Peyer's patch (tissue), 4 donors: ENCODE measurements at places on chromosomes 2 and 18. TPM values are rescaled to one million over a fixed set of nuclear protein-coding genes. Genes with fewer than 3 reads are reported as not detected.

GRCh38 chr2:200661477-200661876 lies 75.7 kb downstream of the AOX1 start:
- no peak for DNase-seq

DNA sequence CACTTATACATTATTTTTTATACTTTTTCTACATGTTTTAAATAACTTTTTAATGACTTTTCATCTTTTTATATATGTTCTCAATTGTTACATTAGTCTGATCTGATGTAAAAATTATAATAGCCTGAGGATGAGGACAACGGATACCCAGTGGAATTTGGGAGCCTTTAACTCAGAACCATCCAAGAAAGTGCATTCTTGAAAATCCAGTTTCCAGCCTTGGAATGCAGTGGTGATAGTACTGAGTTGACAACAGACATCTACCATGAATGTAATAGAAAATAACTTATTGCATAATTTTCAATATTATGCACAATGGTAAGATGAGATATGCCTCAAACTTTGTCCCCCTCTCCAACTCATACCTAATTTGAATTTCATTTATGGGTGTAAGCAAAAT lies 120.7 kb upstream of the ZC3H15 start:
- no peak for DNase-seq

DNA sequence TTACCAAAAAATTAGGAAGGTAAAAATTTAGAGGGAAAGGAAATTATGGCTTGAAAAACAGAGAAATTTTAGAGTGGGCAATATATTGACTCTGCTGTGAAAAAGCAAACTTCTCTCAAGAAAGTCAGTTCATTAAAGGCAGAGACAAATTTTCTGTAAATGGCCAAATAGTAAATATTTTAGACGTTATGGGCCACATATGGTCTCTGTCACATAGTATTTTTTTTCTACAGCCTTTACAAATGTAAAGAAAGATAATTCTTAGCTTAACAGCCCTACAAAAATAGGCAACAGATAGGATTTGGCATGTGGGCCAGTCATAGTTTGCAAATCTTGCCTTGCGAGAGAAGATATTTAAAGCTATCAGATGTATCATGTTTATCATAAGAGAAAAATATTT lies 1750.4 kb downstream of the SUCLG1 start:
- no peak for DNase-seq

- no peak for DNase-seq
These were observed 33.9 kb downstream of the MAP3K20 start for GRCh38 chr2:173109253-173110188.

DNA sequence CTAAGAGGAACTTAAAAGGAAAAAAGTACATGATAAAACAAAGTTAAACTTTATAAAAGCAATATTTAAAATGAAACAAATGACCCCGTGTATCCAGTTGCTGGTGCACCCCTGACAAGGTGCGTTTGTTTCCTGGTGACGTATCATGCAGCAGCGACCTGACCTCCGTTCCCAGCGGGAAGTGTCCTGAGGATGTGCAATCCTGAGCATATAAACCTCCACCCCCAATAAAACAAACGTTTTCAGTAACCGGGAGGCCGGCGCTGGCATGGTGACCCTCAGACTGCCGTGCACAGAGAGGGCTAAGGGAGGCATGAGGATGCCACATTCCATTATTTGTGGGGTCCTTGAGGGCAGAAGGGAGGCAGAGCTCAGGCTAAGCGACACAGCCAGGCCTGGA lies 14.8 kb downstream of the SLC66A2 start:
- DNase-seq: no peak

GRCh38 chr18:55034742-55035141 lies 75.5 kb upstream of the CCDC68 start:
- DNase-seq: no peak

GRCh38 chr2:233081232-233081730 lies 21.1 kb downstream of the INPP5D start:
- no peak for DNase-seq

GRCh38 chr2:24024996-24025663 lies 15.2 kb downstream of the MFSD2B start:
- DNase-seq: no peak

DNA sequence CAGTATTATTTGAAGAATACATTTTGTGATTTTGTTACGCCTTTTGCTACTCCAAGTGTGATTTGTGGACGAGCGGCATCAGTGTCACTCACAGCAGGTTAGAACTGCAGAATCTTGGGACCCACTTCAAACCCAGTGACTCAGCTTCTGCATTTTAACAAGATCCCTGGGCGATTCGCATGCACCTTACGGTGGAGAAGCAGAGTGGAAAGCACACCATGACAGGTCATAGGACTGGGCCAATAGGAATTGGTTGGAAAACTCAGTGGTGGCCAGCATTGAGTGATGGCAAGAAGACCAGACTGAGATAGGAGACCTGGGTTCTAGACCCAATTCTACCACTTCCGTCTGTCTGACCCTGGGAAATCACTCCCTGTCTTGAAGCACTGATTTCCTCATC lies 26.3 kb downstream of the CTLA4 start:
- DNase-seq: no peak

- no peak for DNase-seq
These were observed 9.9 kb downstream of the ACVR1 start for GRCh38 chr2:157866202-157866601.

- DNase-seq: no peak
These were observed 698.5 kb downstream of the NR4A2 start for GRCh38 chr2:155633887-155634570.

GRCh38 chr2:57602733-57603132 lies 443.9 kb upstream of the VRK2 start:
- no peak for DNase-seq

GRCh38 chr18:78422336-78422735 lies 557.3 kb upstream of the SALL3 start:
- DNase-seq: no peak

- DNase-seq: no peak
These were observed 166.1 kb upstream of the ZNF521 start for GRCh38 chr18:25517881-25518715.

DNA sequence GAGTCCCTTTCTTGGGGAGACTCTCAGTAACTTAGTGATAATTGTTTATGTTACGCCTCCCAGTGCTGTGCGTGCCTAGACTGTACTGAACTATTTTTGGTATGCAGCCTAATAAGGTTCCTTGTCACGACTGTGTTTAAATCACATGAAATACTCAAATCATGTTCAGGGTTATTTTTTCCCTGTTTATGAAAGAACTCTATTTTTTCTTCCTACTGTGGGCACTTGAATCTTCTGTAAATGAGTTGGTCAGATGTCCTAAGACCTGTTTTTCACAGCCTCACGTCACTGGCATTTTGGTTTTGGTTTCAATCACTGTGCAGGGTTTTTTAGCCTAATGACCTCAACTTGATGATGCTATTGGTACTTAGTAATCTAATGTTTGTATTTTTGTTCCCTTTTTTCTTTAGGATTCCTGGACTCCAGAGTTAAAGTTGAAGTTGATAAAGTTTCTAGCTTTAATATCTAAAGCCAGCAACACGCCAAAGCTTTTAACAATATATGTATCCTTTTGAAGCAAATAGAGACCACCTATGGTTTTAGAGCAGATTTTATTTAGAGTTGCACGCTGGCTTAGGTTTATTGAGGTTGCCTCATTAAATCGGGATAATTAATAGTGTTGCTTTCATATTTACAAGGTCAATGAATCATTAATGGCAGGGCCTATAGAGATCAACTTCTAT lies 24.0 kb downstream of the ARMC9 start:
- DNase-seq: no peak

DNA sequence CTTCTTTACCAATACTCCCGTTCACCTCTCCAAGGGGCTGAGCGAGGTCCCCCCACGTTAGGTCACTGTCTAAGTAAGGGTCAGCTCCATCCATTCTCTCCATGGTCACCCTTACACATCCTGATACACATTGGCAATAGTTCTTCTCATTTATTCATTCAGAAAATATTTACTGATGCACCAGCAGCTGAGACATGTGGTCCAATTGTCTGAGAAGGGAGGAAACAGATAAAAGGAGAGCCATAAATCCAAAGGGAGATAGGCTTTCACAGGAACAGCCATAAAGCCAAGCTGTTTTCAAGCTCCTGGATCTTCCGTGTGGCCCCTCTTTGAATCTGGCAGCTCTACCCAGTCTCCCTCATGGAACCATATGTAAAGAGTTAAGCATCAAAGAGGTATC lies 121.2 kb downstream of the TXNL1 start:
- no peak for DNase-seq

- no peak for DNase-seq
These were observed 72.4 kb upstream of the CCDC150 start for GRCh38 chr2:196566961-196567666.

DNA sequence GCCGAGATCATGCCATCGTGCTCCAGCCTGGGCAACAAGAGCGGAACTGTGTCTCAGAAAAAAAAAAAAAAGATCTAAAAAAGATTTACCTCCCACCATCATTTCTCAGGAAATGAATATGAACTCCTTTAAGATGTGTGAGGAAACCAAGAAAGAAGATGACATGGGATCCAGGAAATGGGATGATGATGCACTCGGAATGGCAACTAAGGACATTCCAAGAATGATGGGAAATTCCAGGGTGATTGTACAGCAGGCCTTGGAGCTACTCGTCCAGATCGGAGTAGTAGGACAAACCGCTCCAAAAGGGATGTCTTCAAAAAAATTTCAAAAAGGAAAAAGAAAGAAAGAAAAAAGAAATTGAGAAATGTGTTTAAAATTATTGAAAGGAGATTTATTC lies 84.9 kb upstream of the PMAIP1 start:
- no peak for DNase-seq

DNA sequence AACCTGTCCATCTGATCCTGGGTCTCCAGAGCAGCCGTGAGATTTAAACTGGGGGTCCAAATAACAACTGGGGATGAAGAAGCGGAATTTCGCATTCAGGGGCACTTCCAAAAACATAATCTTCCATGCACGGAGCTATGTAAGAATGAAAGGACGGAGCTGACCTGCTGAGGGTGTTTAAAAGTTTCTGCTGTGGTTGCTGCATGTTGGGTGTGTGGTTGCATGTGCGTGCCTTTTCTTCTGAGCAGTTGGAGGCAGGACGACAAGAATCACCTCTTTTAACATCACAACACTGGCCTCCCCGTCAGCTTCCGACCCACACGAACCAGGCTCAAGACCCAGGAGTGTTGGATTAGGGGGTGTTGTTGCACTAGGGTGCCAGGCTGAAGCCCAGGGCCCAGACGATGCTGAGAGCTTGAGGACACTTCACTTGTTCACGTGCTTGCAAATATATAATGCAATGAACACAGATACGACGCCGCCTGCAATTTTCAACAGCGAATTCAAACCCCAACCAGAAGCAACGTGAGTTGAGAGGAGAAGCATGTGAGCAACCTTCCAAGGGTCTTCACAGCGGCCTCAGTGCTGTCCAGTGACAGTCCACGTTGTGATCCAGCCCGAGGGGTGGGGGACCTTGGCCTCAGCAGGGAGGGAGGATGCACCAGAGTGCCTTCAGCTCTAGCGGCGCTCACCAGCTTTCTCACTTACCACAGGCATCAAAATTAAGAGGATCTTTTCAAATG lies 76.0 kb upstream of the SALL3 start:
- no peak for DNase-seq

- no peak for DNase-seq
These were observed 133.5 kb upstream of the HAAO start for GRCh38 chr2:42925742-42926433.

DNA sequence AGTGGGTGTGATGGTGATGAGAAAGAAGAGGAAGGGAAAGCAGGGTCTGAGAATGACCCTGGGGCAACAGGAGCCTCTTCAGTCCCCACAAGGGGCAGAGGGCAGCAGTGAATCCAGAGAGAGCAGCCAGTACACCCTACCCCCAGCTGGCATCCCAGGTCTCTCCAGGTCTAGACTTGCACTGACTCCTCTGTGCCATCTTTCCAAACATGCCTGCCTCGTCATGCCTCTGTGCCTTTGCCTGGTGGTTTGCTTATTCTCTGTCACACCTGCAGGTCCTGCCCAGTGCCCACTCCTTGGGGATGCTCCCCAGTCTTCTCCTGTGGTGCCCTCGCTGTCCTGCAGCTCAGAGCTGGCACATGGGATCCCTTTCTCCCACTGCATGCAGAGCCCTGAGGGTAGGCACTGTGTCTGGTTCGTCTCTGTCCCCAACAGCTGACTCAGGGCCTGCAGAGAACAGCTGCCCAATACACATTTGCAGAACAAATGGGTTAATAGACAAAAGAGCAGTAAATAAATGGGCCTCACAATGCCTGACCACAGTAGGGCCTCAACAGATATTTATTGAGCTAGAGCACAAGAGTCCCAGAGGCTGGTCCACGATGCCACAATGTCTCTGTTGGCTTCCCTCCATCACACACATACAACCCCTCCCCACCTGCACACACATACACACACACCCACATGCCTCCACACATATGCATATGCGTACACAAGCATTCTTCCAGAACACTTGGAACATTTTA lies 89.8 kb downstream of the HS1BP3 start:
- DNase-seq: no peak

DNA sequence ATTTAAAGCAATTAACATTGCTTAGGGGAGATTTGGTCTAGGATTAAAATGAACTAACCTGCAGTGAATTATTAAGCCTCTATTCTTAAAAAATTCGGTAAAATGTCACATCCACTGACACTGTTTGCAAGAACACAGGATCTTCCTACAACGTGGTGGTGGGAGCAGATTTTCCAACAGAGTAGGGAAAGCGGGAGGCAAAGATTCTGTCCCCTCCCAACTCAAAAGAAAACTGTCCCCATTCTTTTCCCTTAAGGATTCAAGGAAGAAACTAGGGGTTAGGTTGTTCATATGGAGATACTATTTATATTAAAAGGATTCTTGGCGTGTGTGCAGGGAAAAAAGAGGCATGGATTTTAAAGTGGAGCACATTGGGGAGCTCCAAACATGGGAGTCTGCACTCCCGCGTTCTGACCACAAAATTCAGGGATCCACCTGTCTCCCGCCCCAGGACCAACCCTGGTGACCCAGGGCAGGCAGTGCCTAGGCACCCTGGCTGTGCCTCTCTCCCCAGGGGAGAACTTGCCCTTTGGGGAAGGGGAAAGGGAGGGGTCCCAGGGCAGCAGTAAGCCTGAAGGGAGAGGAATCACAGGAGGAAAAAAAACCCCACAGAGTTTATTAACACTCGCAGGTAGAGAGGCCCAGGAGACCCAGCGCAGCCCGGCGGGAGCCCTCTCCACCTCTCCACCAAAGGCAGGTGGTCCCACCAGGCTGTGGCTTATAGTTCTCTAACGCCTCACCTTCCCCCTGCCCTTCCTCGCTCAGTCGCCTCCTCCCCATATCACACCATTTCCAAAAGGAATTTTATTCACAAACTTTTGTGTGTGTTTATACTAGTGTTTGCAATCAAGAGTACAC lies 2.3 kb downstream of the PTGR3 start:
- peak; percentile 40 for DNase-seq

ATP6V1B1 gene
- total RNA-seq: not detected

KCNIP3 gene
- total RNA-seq: 8.7 TPM

CHST10 gene
- total RNA-seq: 6.6 TPM

DSC3 gene
- 0.38 TPM for total RNA-seq

PFN4 gene
- not detected for total RNA-seq

TFCP2L1 gene
- 9.9 TPM for total RNA-seq

RDH14 gene
- total RNA-seq: 18.9 TPM

PMAIP1 gene
- total RNA-seq: not detected

GPD2 gene
- 88.5 TPM for total RNA-seq

LRP2 gene
- total RNA-seq: not detected

KIAA1328 gene
- 22.3 TPM for total RNA-seq
